ENCODE measurements at places on chromosomes 7 and 10. TPM values are rescaled to one million over a fixed set of nuclear protein-coding genes. Genes with fewer than 3 reads are reported as not detected.

CPSF4 gene
- total RNA-seq: 32.5 TPM

TEX36 gene
- total RNA-seq: not detected

GPNMB gene
- 26.1 TPM for total RNA-seq

CLCN1 gene
- total RNA-seq: not detected

GRCh38 chr10:103692436-103692951, 162.9 kb downstream of the SH3PXD2A start:
- no peaks in the 10 kb centered on the region for H3K27me3 ChIP-seq
- H3K4me3 ChIP-seq: peak overlapping the region; percentile 48
- no peak overlapping the region for H3K27ac ChIP-seq
- no peaks in the 10 kb centered on the region for H3K36me3 ChIP-seq
- peaks cover 28% of the 10 kb centered on the region for H3K4me1 ChIP-seq

- no peaks in the 10 kb centered on the region for H3K27me3 ChIP-seq
- no peak for DNase-seq
- H3K4me3 ChIP-seq: no peak overlapping the region
- H3K27ac ChIP-seq: no peak overlapping the region
- H3K36me3 ChIP-seq: no peaks in the 10 kb centered on the region
These were observed 29.5 kb upstream of the HSPB1 start for GRCh38 chr7:76272851-76273497.

DNA sequence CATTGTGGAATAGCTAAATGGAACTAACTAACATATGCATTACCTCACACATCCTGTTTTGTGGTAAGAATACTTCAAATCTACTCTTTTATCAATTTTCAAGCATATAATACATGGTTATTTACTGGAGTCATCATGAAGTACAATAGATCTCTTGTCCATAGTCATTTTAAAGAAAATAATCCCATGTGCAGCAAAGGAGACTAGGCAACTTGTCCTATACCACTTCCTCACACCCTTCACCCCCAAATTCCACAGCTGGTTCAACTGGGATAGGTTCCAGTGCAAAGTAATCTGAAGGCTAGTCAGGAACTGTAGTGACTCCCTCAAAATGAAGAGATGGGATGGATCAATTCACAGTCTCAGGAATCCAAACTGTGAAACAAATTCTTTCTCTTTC, 176.1 kb downstream of the SGMS1 start:
- H3K4me1 ChIP-seq: no peaks in the 10 kb centered on the region
- H3K4me3 ChIP-seq: no peak overlapping the region
- H3K36me3 ChIP-seq: no peaks in the 10 kb centered on the region
- no peak for DNase-seq
- no peak overlapping the region for H3K27ac ChIP-seq

DNA sequence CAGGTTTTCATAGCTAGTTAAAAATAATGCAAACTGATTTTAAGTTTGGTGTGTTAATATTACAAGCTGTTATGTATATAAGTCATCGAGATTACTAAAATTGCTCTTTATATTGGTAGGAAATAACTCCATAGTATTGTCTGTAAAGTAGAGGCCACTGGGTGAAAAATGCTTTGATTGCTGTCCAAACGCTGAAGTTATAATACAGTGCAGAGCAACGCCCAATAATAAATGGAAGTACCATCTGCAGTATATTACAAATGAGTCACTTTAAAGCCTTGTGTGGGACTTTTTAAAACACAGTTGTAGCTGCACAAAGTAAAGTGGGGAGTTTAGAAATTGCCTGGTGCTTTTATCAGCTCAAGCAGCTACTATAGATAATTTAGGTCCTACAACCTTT, 196.1 kb downstream of the NXPH1 start:
- H3K4me3 ChIP-seq: no peak overlapping the region
- H3K4me1 ChIP-seq: no peaks in the 10 kb centered on the region
- no peak overlapping the region for H3K27ac ChIP-seq
- DNase-seq: peak; percentile 12

DNA sequence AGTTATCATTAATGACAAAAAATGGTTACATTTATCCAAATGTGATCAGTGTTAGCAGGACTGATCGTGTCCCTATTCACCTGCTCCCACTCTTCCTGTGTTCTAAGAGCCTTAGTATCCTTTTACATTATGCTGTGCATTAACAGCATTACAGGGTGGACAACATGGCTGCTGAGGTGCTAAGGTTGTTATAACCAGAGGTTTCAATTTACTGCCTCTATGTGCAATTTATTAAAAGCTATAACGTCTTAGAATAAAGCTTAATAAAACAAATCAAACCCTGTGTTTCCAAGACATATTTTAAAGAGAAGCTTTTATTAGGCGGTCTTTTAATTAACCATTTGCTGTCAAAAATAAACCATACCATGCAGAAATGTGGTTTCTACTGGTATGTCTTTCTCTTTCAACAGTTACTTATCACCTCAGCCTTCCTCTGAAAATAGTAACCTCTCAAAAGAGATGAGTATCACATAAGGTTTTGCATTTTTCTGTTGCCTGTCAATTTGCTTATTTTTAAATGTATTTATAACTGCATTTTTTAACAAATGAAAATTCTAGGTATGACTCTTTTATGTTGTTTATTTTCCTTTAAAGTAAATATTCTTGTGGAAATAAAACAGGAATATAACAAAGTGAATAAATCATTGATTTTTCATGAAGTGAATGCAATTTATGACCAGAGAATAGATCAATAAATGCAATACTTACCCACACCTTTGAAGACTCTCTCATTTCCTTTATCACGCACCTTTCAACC, 849.8 kb upstream of the SORCS1 start:
- H3K27me3 ChIP-seq: no peaks in the 10 kb centered on the region
- H3K4me1 ChIP-seq: no peaks in the 10 kb centered on the region
- no peaks in the 10 kb centered on the region for H3K36me3 ChIP-seq
- H3K4me3 ChIP-seq: no peak overlapping the region
- DNase-seq: no peak
- no peak overlapping the region for H3K27ac ChIP-seq

GRCh38 chr7:151232917-151233701, 826 bp downstream of the CHPF2 start:
- H3K27me3 ChIP-seq: no peaks in the 10 kb centered on the region
- H3K4me1 ChIP-seq: peaks cover 49% of the 10 kb centered on the region
- H3K36me3 ChIP-seq: peaks cover 37% of the 10 kb centered on the region

DNA sequence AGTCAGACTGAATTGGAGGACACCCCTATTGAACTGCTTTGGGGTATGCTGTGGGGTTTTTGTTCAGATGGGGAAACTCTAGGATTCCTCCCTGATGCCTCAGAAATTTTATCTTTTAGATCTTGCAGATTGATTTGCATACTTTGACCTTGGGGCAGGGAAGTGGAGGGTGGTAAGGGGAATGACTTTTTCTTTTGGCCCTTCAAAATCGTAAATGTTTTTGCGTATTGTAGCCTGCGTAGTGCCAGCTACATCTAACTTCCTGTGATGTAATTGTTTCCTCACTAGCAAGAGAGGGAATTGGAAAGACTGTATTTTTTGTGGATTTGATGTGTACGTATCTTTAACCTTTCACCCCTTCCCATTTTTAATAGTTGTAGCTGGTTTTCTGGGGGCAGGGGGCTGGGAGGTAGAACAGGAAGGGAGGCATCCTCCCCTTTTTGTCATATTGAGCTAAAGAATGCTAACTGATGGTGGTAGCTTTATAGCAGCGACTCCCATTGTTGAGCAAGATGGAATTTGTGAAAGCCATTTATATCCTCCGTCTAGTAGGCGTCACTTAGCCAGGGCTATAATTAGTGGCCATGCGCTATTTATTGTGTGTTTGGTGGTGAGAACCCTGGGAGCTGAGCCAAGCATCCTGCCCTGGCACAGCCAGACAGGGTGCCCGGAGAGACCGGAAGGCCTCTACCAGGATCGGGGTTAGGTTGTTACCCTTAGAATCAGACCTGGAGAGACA, 11.3 kb downstream of the DUSP5 start:
- H3K27ac ChIP-seq: no peak overlapping the region
- no peak for DNase-seq
- H3K4me3 ChIP-seq: no peak overlapping the region

DNA sequence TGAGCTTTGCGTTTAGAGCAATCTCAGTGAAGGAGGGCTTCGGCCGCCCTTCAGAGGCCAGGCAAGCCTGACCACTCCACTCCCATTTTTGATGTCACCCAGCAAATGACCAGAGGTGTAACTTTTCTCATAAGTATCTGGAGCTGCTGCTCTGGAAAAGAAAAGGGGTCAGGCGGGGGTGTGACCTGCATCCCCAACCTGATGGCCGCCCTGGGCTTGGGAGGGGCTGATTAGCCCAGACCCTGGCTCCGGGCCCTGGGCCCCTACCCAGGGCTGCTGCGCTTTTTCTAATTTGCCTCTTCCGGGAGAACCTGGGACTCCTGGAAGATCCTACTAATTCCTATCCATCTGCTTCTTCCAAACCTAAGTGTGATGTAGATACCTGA, 9.6 kb upstream of the EBF3 start:
- peaks cover 56% of the 10 kb centered on the region for H3K27me3 ChIP-seq
- H3K4me3 ChIP-seq: no peak overlapping the region
- H3K4me1 ChIP-seq: peaks cover 44% of the 10 kb centered on the region
- no peak overlapping the region for H3K27ac ChIP-seq

DNA sequence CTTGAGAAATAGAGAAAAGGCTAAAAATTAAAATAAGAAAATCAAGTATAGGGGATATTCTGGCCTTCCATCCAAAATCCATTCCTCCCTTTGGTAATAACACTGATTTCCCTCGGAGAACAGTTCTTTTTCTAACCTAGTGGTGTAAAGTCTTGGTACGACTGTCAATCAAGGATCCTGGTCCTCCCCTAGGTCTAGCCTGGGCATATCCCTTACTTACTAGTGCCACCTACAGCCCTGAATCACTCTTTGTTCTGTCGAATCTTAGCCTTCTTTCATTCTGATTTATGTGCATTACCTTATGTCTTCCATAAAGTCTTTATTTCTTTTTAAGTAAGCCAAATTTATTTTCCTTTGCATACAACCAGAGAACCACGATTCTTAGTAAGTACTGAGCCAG, 298.7 kb upstream of the LRRTM3 start:
- no peak overlapping the region for H3K4me3 ChIP-seq
- peak; percentile 9 for DNase-seq
- no peak overlapping the region for H3K27ac ChIP-seq
- H3K27me3 ChIP-seq: no peaks in the 10 kb centered on the region
- no peaks in the 10 kb centered on the region for H3K36me3 ChIP-seq
- H3K4me1 ChIP-seq: no peaks in the 10 kb centered on the region

- no peak overlapping the region for H3K27ac ChIP-seq
- H3K27me3 ChIP-seq: no peaks in the 10 kb centered on the region
- no peaks in the 10 kb centered on the region for H3K4me1 ChIP-seq
- H3K4me3 ChIP-seq: no peak overlapping the region
- DNase-seq: no peak
These were observed 82.3 kb downstream of the ADCY1 start for GRCh38 chr7:45656431-45656830.

DNA sequence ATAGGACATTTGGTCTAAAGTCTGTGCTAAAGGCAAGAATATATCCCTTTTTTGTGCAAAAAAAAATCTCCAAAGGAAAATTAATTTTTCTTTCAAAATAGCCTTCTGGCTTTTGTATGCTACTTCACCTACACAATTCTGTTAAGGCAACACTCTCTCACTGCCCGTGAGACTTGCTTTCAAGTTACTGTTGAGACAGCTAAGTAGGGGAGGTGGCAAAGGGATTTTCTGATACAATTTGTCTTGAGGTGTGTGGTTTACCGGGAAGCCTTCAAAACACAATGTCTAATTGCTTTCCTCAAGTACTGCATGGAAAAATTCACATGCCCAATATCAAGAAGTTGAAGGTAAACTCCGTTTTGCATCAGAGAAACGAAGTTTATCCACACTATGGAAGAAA, 50.8 kb upstream of the RSU1 start:
- no peaks in the 10 kb centered on the region for H3K27me3 ChIP-seq
- H3K36me3 ChIP-seq: no peaks in the 10 kb centered on the region
- no peak overlapping the region for H3K27ac ChIP-seq
- H3K4me3 ChIP-seq: no peak overlapping the region
- DNase-seq: no peak

DNA sequence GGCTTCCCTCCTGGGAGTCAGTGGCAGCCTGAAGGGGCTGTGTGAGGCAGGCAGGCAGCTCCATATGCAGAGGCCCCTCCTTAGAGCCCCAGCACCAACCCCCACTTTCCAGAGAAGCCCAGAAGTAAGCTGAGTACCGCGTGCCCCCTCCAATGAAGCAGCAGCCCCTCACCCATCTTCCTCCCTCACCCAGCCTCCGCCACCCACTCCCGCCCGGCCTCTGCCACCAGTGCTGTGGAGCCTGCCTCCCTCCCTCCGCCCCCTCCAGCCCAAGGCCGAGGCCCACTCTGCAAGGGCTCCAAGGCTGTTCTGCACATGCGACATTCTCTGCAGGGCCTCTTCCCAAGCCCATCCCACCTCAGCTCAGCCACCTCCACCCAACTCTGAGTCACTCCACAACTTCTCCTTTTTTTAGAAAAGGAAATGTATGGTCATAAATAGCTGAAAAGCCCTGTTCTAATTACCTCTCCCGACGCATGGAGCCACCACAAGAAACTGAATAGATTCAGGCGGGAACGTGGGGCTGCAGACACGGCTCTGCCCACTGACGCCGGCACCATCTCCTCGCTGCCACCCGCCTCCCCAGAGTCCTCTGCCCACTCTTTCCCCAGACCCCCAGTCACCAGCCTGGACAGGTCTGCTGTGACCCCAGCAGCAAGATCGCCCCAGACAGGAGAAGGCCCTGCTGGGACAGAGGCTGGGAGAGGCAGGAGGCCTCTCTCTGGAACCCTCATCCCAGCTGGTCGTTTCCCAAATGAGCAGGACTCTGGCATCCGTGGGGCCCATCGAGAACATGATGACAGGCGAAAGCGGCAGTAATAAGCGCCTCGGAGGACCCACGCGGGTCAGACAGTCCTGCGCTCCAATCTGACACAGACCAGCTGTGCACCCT, 213.9 kb downstream of the MAD1L1 start:
- peaks cover 11% of the 10 kb centered on the region for H3K4me1 ChIP-seq
- no peak overlapping the region for H3K4me3 ChIP-seq
- H3K27ac ChIP-seq: peak overlapping the region; percentile 59
- no peaks in the 10 kb centered on the region for H3K36me3 ChIP-seq

- H3K27me3 ChIP-seq: no peaks in the 10 kb centered on the region
- DNase-seq: no peak
- no peak overlapping the region for H3K4me3 ChIP-seq
These were observed 11.2 kb upstream of the THSD7A start for GRCh38 chr7:11843113-11843765.

DNA sequence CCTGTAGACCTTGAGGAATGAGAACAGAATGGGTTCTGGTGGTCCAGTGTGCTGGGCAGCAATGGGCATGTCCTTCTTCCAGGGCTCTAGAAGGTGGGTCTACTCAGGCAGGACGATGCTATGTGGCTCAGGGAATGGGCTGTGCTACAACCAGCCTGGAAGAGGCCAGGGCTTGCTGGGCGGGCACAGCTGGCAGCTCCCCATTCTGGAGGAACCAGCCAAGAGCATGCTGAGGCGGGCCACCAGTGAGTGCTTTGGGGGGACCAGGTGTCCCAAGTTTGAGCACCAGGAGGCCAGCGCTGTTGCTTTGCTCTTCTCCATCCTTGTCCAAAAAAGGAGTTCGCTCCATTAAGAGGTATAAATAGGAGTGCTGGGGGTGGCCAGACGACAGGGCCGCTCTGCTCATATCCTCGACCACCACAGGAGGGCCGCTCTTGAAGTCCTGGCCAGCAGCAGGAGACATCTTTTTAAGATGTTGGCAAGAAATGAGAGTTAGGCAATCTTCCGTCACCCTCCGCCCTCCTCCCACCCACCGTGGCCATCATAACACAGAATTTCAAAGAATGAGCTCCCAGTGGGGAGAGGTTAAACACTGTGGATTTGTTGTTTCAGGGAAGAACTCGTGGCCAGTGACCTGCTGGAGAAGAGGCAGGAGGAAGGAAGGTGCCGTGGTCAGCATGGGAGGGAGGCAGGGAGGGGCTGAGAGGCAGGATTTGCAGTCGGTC, 141.3 kb downstream of the GRK5 start:
- no peaks in the 10 kb centered on the region for H3K27me3 ChIP-seq
- no peak for DNase-seq
- H3K4me3 ChIP-seq: no peak overlapping the region
- H3K36me3 ChIP-seq: peaks cover 6% of the 10 kb centered on the region
- peaks cover 39% of the 10 kb centered on the region for H3K4me1 ChIP-seq
- H3K27ac ChIP-seq: peak overlapping the region; percentile 69

All from stomach (tissue), 19 donors.